ENCODE measurements at places on chromosomes 1 and 21. TPM values are rescaled to one million over a fixed set of nuclear protein-coding genes. Genes with fewer than 3 reads are reported as not detected.

DNA sequence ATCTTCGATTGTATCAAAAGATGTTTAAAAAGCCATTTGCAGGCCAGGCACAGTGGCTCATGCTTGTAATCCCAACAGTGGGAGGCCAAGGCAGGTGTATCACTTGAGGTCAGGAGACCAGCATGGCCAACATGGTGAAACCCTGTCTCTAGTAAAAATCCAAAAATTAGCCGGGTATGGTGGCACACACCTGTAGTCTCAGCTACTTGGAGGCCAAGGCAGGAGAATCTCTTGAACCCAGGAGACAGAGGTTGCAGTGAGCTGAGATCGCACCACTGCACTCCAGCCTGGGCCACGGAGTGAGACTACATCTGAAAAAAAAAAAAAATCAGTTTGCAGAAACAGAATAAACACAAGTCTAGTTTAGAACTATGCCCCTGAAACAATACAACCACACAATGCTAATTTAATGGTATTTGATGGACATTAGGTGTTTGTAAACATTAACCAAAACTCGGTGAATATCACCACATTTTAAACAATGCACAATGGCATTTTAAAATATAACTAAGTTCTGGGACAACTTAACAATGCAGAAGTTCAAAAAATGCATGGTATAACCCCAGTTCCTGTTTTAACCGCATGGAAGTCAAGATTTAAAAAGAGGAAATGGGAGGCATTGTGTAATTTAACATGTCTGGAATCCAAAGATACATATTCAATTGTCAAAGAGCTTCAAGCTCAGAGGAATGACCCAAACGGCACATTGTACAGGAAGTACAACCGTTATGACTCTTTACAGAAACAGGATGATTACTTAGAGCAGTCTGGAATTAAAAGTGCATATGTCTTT, 7.1 kb upstream of the PTTG1IP start:
- no peaks in the 10 kb centered on the region for H3K27me3 ChIP-seq
- no peak overlapping the region for H3K4me3 ChIP-seq
- peaks cover 17% of the 10 kb centered on the region for H3K4me1 ChIP-seq
- no peak for DNase-seq

DNA sequence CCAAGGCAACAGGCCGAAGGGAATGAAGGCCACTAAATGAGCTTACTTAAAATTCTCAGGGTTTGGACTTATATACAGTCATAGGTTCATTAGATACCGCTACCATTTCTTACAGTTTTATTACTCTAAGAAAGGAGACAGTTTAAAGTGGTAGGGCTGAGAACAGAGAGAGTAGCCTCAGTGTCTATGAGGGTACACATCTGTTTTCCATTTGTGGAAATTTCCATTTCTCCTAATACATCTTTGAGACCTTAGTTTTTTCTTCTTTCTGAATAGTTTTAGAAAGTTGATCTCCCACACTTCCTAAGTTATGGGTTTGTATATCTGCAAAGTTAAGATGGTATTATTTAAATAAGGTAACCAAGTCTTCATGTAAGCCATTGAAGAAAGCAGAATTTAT, 1279.1 kb downstream of the NCAM2 start:
- H3K27me3 ChIP-seq, result no peaks in the 10 kb centered on the region
- DNase-seq, result no peak
- no peak overlapping the region for H3K27ac ChIP-seq
- H3K36me3 ChIP-seq, result no peaks in the 10 kb centered on the region

Gene MATN1
- 0.39 TPM for total RNA-seq

DNA sequence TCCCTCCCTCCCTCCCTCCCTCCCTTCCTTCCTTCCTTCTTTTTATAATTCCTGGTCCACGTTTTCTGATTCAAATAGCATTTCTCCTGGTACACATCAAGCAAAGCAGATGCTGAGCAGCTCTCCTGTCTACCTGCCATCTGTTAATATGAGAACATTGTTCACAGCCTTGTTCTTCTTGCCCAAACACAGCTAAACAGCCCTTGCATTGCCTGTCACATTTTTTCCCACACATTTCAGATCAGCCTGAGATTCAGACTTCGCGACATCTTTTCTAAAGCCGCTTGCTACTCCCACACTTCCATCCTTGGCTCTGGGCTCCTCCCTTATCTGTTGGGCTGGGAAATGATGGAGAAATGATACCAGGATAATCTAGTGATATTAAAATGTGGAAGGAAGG, 200.5 kb downstream of the PCP4 start:
- no peak overlapping the region for H3K27ac ChIP-seq
- no peaks in the 10 kb centered on the region for H3K27me3 ChIP-seq
- no peak for DNase-seq
- no peak overlapping the region for H3K4me3 ChIP-seq
- H3K36me3 ChIP-seq, result no peaks in the 10 kb centered on the region
- H3K4me1 ChIP-seq, result no peaks in the 10 kb centered on the region

DNA sequence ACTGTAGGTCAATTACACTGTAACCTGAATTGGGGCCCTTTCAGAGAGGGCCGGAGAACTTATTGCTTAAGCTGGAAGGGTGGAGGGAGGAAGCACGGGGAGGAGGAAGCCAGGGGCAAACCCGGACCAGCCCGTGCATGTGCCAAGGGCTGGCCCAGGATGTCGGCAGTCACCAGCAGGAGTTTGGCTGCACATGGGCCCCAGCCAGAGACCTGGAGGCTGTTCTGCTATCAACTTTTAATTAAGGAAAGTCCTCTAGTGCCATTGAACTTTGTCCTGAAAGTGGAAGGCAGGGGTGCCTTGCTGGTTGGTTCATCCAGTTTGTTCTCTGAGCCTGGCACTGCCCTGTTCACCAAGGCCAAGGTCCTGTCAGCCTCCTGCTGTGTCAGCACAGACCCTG, 200.8 kb upstream of the VAMP3 start:
- no peaks in the 10 kb centered on the region for H3K27me3 ChIP-seq
- DNase-seq, result no peak
- H3K4me3 ChIP-seq, result no peak overlapping the region
- H3K36me3 ChIP-seq, result no peaks in the 10 kb centered on the region
- H3K27ac ChIP-seq, result no peak overlapping the region
- H3K4me1 ChIP-seq, result no peaks in the 10 kb centered on the region
